ENCODE measurements at places on chromosomes 6 and 20.
A peak's percentile ranks its signal among the peaks of the same experiment; 100 is the strongest.

- DNase-seq, result no peak
These were observed 5.6 kb upstream of the IFNGR1 start for GRCh38 chr6:137224799-137225198.

GRCh38 chr6:167094820-167095637 lies 27.9 kb upstream of the CCR6 start:
- peak; percentile 62 for DNase-seq

DNA sequence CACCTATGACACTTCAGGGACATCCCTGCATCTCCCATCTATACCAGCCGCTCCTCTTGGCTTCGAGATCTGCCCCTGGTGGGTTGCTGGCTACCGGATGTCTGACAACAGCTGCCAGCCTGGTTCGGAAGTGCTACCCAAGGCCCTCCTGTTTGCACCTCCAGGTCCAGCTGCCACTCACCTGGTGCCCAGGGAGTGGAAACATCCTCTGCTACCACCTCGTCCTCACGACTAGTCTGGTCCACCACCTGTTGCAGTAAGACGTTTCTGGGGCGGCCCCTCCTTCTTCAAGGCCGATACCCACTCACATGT lies 8.3 kb upstream of the PCMTD2 start:
- no peak for DNase-seq

GRCh38 chr20:40502576-40502975 lies 186.5 kb downstream of the MAFB start:
- DNase-seq, result no peak

GRCh38 chr6:161631676-161632194 lies 357.9 kb upstream of the AGPAT4 start:
- no peak for DNase-seq

GRCh38 chr6:111745636-111746035 lies 127.6 kb downstream of the FYN start:
- no peak for DNase-seq

- no peak for DNase-seq
These were observed 38.5 kb upstream of the TGM6 start for GRCh38 chr20:2342243-2342642.

- DNase-seq, result no peak
These were observed 34.9 kb downstream of the FOXC1 start for GRCh38 chr6:1644516-1645060.

- DNase-seq, result no peak
These were observed 4.2 kb upstream of the BMP6 start for GRCh38 chr6:7721649-7722048.

- DNase-seq, result no peak
These were observed 31.9 kb upstream of the ZNF217 start for GRCh38 chr20:53625311-53626129.

DNA sequence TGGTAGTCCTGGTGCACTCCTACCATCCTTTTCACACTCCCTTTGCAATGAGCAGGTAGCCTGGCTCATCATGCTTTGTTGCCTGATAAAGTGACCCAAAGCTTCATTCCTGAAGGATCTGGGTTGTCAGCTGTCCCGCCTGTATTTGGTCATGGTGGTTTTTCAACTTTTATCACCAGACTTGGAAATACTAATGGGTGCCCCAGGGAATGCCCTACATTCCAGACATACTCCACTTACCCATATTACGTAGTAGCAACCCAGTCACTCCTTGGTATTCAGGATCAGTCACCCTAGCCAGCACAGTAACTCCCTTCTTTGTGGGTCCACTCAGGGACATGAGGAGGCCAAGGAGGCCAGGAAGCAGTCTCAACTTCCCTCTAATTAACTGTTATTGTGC lies 199.2 kb downstream of the MAFB start:
- no peak for DNase-seq

DNA sequence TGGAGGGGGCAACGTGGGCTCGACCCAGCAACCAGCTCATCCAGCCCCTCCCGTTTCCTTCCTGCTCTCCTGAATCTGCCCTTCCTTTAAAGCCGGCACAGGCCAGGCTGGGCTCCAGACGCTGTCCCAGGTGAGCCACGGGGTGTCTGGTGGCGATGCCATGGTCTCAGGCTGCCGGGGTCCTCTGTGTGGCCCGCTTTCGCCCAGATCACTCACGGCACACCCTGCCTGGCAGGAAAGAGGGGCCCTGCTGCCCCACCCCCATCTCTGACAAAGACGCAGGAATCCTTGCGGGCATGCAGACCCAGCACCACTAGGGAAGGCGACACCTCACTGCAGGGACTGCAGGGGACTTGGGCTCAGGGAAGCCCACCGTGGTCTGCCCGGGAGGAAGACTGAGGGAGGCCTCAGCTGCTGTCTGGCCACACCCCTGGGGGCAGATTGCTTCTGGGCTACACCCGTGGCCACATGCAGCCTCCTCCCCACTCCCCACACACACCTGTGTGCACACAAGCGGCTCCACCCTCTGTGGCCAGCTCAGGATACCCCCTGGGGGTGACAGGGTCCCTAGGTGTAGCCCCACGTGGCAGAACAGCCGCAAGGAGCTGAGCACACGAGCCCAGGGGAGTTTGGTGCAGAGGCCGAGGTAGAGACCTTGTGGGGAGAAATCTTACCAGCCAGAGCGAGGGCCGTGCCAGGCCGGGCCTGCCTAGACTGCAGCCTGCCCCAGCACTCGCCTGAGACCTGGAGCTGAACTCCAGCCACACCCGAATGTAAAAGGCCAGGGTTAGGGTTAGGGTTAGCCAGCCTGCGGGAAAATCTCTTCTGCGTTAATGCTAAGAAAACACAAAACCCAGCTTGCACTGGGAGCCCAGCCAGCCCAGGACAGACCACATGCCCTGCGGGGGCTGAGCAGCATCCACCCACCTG lies 104.6 kb downstream of the DLL1 start:
- no peak for DNase-seq

GRCh38 chr6:42045538-42046460 lies 4.5 kb upstream of the TAF8 start:
- DNase-seq, result peak; percentile 92

DNA sequence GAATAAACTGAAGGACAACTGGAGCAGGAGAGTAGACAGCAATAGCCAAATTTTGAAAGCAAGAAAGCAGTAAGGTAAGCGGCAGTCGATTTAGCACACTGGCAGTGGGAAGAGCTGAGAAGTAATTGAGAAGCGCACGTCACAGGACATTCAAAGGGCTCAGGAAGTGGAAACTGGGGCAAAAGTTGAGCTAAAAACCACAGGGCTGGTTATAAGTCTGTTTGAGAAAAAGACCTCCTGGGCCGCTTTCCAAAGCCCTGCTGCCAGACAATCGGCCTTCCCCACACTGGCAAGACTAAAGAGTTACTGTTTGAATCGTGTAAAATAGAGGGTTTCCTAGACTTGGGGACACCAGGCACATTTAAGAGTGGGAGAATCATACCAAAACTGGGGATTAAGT lies 161.4 kb downstream of the DNAH8 start:
- DNase-seq, result peak; percentile 77

GRCh38 chr6:22099231-22099630 lies 197.6 kb downstream of the PRL start:
- DNase-seq, result no peak

- DNase-seq, result peak; percentile 57
These were observed 11.5 kb upstream of the ZNF133 start for GRCh38 chr20:18276821-18277220.

DNA sequence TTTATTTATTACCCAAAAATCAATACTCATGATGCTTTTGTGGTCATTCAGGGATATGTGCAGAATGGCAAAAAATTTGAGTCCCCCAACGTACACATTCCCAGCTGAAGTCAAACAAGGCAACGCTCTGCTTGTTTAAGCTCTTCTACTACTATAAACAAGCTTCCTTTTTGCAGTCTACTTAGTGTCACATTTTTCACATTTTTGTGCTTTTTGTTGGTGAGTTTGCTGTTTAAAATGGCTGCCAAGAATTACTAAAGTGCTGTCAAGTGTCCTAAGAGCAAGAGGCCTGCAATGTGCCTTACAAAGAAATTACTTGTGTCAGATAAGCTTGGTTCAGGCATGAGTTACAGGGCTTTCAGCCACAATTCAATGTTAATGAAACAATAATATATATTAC lies 2.1 kb downstream of the WFDC8 start:
- no peak for DNase-seq

DNA sequence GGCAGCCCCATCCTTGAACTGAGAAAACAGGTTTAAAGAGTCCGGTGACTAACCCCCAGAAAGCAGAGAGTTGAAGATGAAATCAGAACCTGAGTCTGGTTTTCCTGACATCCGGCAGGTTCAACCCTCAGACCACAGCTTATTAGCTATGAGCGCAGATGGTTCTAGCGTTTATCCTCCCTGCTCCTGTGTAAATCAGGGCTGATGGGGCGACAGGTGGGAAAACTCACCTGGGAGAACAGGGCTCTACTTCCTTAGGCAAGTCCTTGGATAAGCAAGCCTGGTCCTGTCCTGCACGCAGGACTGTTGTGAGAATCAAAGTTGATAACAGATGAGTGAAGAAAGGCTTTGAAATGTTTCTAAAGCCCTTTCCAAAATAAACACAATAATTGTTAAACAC lies 31.4 kb downstream of the GHRH start:
- DNase-seq, result no peak

DNA sequence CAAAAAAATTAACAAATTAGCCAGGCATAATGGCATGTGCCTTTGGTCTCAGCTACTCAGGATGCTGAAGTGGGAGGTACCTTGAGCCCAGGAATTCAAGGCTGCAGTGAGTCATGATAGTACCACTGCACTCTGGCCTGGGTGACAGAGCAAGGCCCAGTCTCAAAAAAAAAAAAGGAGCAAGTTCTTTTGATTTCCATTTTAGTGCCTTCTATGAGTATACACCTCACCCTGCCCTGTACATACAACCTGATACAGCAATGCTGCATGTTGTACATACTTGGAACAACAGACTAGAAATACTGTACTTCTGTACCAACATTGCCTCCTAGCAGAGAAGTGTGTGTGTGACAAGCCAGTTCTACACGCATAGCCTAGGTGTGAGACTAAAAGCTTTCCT lies 97.3 kb upstream of the CARMIL1 start:
- DNase-seq, result no peak

- peak; percentile 71 for DNase-seq
These were observed 15.1 kb downstream of the ACSS1 start for GRCh38 chr20:25042531-25043498.

DNA sequence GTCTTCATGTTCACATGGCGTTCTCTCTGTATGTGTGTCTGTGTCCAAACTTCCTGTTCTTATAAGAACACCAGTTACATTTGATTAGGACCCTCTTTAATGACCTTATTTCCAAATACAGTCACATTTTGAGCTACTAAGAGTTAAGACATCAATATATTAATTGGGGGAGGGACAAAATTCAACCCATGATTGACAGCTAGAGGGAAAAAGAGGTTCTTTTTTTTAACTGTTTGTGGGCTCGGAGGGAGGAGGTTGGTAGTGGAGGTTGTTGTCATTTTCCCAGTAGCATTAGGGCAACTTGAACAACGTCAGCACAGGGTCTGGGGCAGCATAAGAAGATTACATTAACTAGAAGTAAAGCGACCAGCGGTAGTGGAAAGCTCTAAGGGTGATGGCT lies 2.3 kb upstream of the GMDS start:
- no peak for DNase-seq

DNA sequence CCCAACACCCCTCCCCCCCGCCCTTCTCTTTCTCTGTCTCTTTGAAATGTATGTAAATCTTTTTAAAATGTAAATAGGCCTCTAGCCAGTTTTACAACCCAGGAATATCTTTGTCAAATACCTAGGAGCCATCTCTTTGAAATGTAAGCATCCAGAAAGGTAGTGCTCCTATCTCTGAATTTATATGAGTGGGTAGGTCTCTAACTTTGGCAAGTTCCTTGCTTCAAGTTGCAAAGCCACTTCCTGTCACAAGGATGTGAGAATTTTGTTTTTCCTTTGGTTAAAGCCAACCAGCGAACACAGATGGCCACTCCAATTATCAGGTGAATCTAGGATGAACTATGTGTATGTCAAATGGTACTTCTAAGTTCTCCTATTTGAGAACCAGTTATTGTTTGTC lies 6.2 kb upstream of the DEFB132 start:
- DNase-seq, result no peak

DNA sequence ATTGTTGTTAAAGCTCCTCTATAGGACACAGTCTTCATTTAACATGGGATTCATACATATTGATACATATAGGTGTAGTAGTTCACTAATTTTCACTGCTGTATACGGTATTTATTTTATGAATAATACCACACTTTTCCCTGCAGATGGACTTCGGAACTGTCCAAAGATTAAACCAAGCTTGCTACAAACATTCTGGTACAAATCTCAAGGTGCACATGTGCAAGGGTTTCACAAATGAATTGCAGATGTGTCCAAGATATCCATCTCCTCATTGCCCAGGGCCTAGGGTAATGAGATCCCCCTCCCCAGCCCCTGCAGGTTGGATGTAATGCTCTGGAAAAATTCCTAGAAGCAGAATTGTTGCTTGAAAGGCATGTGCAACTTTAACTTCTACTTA lies 31.4 kb downstream of the DTNBP1 start:
- no peak for DNase-seq

- no peak for DNase-seq
These were observed 843.9 kb downstream of the QKI start for GRCh38 chr6:164258421-164258820.

- no peak for DNase-seq
These were observed 20.7 kb upstream of the TBC1D22B start for GRCh38 chr6:37236921-37237320.

DNA sequence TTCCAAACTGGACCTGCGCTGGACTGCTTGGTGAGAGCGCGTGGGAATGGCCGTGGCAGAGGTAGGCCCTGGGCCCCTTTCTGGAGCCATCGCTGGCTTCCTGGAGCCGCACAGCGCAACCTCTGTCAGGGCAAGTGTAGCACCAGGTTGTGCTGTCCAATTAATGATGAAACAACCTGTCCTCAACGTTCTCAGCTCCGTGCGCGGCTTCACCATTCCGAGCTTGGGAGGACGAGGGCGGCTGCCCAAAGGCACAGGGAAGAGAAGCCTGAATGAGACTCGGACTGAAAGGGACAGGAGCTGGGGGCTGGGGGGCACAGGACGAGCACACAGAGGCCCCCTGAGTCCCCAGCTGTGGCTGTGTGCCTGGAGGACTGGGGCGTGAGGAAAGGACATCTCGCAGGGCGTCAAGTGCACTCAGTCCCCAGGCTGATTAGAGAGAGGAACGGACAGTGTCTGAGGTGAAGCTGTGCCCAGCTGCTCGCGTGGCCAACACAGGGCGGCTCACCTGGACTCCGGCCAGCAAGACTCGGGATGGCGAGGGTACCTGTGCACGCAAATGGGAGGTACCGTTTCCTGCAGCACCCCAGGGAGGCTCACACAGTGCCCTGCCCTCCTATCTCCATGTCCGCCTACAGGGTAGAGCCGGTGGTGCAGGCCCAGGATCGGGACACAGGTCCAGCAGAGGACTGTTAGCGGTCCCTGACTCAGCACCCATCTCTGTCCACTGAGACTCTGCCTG lies 403.3 kb downstream of the TAF4 start:
- no peak for DNase-seq

All from CD4-positive, alpha-beta memory T cell (primary cell).